ENCODE measurements at places on chromosomes 12 and 14. TPM values are rescaled to one million over a fixed set of nuclear protein-coding genes. Genes with fewer than 3 reads are reported as not detected.

The GLT1D1 gene
- total RNA-seq = 0.52 TPM

The PROX2 gene
- total RNA-seq = not detected

The MDP1 gene
- total RNA-seq = 9.9 TPM

The ELK3 gene
- total RNA-seq = 9.9 TPM

The SCARB1 gene
- 5.2 TPM for total RNA-seq

The RERG gene
- 4.7 TPM for total RNA-seq

The LRP6 gene
- total RNA-seq = 44.4 TPM

The SERPINA3 gene
- not detected for total RNA-seq

The SCN8A gene
- total RNA-seq = 0.52 TPM

The GPR137C gene
- 1.6 TPM for total RNA-seq

The RNFT2 gene
- 1.0 TPM for total RNA-seq

The GPHN gene
- total RNA-seq = 9.4 TPM

The OAS2 gene
- total RNA-seq = 6.8 TPM

The RASSF8 gene
- total RNA-seq = 29.7 TPM

The SMCO3 gene
- total RNA-seq = 0.52 TPM

The DNAL1 gene
- total RNA-seq = 5.2 TPM

The SRRM4 gene
- under 0.01 TPM for total RNA-seq

The FGF23 gene
- total RNA-seq = under 0.01 TPM

The IKZF4 gene
- 1.6 TPM for total RNA-seq

The CSRP2 gene
- 20.4 TPM for total RNA-seq

The ARHGAP9 gene
- 5.2 TPM for total RNA-seq

The GLTP gene
- 18.3 TPM for total RNA-seq

The CYP27B1 gene
- under 0.01 TPM for total RNA-seq

The TPPP2 gene
- not detected for total RNA-seq

The SLC5A8 gene
- under 0.01 TPM for total RNA-seq

The A2M gene
- 244 TPM for total RNA-seq

The INSM2 gene
- total RNA-seq = not detected

The GPR84 gene
- total RNA-seq = not detected

The MSRB3 gene
- total RNA-seq = 34.4 TPM

The RIMKLB gene
- 40.7 TPM for total RNA-seq

The TRHDE gene
- 6.8 TPM for total RNA-seq

The RAD9B gene
- total RNA-seq = 1.6 TPM

The ACOT4 gene
- total RNA-seq = 0.52 TPM

The OR4K1 gene
- not detected for total RNA-seq

The SLC10A1 gene
- total RNA-seq = not detected

The ASIC1 gene
- total RNA-seq = 2.6 TPM

The SEC23A gene
- total RNA-seq = 126 TPM

The USP44 gene
- 1.0 TPM for total RNA-seq

The TAS2R31 gene
- total RNA-seq = 8.9 TPM

The KERA gene
- total RNA-seq = 56.4 TPM

The ANKS1B gene
- 10.4 TPM for total RNA-seq

The CRIP1 gene
- 5.2 TPM for total RNA-seq

The RHEBL1 gene
- total RNA-seq = 0.52 TPM
